Eye (tissue), 1 donor: ENCODE measurements at places on chromosomes 12 and 14.
A peak's percentile ranks its signal among the peaks of the same experiment; 100 is the strongest.

DNA sequence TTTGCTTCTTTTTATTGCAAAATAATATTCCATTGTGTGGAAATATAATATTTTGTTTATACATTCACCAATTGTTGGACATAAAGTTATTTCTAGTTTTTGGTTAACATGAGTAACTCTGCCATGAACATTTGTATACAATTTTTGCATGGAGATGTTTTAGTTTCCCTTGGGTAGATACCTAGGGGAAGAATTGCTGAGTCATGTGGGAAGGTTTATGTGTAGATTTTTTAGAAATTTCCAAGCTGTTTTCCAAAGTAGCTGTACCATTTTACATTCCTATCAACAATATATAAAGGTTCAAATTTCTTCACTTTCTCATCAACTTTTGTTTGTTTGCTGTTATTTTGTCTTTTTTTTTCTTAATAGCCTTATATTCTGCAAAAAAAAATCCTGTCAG, 664.7 kb upstream of the FBXO33 start:
- DNase-seq, result no peak

GRCh38 chr12:68479261-68479895, 131.3 kb upstream of the RAP1B start:
- DNase-seq, result peak; percentile 53

DNA sequence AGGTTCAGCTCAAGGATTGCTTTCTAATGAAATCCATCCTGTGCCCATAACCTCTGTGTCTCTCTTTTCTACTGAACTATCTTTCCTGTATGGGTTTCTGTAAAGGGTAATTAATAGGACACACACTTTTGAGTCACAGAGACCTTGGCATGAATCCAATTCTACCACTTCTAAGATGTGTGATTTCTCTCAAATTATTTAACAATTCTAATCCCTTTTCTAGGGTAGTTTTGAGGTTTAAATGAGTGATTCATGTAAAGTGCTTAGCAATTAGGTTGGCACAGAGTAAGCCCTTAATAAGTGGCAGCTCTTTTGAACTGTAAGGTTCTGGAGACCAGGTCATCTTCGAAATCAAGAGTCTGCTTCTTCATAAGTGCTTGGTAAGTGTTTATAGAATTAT, 202.7 kb downstream of the RASSF9 start:
- DNase-seq, result no peak

DNA sequence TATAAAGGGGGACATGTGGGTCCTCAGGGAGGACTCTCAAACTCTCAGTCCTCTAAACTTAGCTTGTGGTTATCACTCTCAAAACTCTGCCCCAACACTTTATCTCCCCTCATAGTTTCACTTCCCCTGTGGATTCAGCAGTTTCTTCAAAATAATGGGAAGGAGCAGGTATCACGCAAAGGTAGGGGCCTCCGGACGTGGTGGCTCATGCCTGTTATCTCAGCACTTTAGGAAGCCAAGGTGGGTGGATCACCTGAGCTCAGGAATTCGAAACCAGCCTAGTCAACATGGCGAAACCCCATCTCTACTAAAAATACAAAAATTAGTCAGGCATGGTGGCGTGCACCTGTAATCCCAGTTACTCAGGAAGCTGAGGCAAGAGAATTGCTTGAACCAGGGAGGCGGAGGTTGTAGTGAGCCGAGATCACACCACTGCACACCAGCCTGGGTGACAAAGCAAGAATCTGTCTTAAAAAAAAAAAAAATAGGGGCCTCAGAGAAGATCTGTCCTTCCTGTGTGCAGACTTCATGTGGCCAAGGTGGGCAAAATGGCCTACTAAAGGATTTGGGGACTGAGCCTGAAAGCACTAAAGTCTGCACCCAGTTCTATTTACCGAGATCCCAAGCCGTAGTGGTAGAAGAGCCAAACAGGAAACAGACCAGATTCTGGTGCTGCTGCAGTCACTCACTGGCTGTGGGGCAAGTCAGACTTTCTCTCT, 6.4 kb downstream of the ITGB7 start:
- no peak for DNase-seq

GRCh38 chr12:87253157-87253556, 776.0 kb downstream of the C12orf50 start:
- no peak for DNase-seq

- no peak for DNase-seq
These were observed 3.3 kb upstream of the PLEKHG3 start for GRCh38 chr14:64700894-64701293.

GRCh38 chr12:6867413-6868210, at the start of gene TPI1:
TPI1 (plus strand) TSS chr12:6867531; CDS start chr12:6867567, 36 bp downstream.
- DNase-seq, result peak; percentile 92

DNA sequence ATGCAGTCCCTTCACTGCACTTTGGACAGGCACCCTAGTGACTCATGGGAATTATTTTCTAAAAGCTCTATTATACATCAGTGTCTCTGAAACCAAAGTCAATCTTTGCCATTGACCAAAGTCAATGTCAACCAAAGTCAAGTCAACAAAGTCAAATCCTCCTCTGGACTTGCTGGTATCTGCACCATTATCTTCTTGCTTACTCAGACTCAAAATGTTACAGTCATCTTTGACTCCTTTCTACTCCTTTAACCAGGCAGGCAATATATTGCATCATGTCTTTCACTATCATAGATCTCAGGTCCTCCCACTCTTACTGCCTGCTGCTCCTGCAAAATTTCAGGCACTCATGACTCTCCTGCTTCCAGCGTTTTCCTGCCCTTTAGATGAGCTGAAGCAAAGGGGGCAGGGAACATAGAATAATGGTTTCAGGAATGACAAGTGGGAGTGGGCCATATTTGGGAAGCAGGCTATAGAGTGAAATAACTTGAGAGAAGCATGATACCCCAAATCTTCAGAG, 39.2 kb downstream of the IGF1 start:
- DNase-seq, result no peak

DNA sequence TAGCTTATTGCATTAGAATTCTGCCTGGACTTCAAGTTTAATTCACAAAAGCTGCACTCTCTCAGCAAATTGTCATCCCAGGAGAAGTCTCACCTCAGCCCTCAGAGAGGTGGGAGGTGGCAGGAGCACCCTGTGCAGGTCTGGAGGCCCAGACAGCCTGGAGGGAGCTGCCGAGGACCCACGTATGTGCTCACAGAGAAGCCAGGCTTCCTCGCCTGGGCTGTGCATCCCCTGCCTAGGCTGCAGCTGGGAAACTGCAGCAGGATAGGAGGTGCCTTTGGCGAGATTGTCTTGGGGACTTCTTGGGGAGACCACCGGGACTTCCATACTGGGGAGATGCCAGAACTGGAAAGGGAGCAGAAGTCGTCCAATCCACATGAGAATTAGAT, 8.8 kb downstream of the CPNE6 start:
- DNase-seq, result no peak

DNA sequence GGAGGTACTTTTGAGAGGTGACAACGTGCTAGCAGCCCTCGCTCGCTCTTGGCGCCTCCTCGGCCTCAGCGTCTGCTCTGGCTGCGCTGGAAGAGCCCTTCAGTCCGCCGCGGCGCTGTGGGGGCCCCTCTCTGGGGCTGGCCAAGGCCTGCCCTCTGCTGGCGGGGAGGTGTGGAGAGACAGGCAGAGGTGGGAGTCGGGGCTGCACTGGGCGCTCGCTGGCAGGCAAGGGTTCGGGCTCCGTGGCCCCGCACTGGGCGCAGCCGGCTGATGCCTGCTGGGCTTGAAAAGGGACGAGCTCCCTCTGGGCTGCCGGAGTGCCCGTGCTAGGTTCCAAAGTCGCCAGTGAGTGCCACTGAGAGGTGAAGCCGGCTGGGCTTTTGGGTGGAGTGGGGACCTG, 580.0 kb downstream of the DIO2 start:
- no peak for DNase-seq

DNA sequence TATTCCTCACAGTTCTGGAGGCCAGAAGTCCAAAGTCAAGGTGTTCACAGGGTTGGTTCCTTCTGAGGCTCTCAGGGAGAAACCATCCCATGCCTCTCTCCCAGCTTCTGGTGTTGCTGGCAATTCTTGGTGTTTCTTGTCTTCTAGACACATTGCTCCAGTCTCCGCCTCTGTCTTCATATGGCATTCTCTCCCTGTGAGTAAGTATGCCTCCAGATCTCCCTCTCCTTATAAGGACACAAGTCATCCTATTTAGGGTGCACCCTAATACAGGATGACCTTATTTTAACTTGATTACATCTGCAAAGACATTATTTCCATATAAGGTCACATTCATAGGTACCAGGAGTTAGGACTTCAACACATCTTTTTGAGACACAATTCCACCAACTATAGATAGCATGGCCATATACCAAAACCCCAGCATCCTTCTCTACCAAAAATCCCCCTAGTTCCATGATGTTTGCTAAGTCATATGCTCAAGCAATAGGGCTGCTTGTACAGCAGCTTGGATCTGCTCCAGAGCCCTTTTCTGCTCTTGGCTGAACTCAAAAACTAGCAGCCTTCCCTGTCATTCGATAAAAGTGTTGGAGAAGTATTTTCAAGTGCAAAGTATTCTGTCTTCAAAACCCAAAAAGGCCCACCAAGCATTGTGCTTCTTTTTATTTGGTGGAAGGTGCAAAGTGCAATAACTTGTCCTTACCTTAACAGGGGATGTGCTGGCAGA, 79.2 kb upstream of the CMKLR1 start:
- no peak for DNase-seq

GRCh38 chr12:128863957-128864356, 10.7 kb downstream of the GLT1D1 start:
- DNase-seq, result no peak

DNA sequence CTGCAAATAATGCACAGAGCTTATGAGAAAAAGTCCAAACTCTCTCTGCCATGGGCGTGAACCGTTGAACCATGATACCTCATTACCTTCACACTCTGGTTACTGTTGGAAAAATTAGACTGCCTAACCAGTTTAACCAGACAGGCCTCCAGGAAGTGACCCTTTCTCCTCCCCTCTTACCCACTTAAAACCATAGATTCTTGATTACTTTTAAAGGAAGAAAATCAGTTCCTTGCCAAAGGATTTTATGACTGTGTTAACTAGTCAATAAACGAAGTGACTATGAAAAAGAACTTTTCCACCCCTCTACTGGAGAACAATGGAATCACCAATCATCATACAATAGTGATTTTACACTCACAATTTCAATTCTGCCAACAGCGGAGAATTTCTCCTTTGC, 254.0 kb upstream of the ATP2B1 start:
- DNase-seq, result no peak

- DNase-seq, result no peak
These were observed 79.7 kb downstream of the RIMBP2 start for GRCh38 chr12:130636370-130636769.

DNA sequence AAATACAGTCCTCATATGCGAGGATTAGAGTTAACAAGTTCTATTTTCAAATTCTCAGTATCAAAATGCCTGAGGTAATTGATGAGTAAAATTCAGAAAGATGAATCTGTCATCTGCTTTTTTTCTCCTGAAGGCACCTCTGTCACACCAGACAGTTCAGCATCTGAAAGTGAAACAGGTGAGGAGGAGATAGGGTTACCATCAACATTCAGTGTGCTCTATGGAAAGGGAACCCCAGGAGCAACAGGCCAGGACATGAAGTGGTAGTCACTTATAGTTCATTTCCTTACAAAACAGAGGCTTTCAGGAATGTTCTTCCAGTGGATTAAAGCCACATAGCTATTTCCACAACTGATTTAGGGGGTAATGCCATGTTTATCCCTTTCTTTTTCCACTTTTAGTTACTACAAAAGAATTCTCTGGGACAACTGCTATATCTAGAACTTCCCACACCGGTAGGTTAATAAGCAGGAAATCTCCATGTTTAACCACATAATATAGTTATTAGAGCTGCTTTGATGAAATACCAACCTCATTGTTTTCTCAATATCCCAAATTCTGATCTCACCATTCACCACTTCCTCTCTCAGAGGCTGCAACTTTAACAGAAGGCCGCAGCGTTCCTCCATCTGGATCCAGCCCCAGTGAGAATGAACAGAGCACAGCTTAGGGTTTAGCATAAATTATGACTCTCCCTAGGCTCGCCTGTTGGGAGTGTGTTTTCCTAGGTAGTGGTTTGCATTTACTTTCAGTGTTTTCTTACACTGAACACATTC, 177.0 kb upstream of the CNTN1 start:
- DNase-seq, result no peak

- DNase-seq, result no peak
These were observed 9.2 kb upstream of the ZNF385A start for GRCh38 chr12:54393743-54394142.

DNA sequence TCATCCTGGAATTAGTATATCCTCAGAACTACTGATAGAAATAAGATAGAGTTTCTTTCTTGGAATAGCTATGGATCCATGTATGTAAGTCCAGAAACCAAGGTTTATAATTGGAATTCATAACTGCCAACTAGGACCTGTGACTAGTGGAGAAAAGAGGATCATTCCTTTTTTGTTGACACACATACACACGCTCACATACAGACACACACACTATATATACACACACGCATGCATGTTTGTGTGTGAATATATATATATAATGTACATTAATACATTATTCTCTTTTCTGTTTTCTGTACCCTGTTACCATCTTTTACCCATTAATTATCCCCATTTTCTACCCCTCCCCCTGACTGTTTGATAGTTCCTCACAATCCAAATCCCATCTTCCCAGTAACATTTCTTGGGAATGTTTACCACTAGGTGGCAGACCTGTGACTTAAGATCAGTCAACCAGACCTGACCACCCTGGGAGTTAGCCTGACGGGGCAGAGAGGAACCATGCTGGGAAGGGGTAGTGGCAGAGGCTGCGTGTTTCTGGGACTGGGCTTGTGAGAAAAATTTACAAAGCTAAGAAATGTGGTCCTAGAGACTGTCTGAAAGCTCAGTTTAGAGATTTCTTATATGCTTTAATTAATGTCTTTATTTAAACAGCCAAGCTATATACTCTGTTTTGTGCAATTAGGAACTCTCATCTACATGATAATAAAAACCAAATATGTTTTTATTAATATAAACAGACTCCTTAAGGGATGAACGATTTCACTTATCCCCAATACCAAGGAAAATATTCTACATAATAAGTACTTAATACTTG, 308.0 kb downstream of the PPFIA2 start:
- DNase-seq, result peak; percentile 70

- DNase-seq, result peak; percentile 65
These were observed 210.4 kb upstream of the FAR2 start for GRCh38 chr12:28938581-28939235.

GRCh38 chr14:97299661-97300060, 502.5 kb downstream of the VRK1 start:
- DNase-seq, result no peak

GRCh38 chr12:116331876-116332275, 54.4 kb upstream of the MED13L start:
- no peak for DNase-seq

DNA sequence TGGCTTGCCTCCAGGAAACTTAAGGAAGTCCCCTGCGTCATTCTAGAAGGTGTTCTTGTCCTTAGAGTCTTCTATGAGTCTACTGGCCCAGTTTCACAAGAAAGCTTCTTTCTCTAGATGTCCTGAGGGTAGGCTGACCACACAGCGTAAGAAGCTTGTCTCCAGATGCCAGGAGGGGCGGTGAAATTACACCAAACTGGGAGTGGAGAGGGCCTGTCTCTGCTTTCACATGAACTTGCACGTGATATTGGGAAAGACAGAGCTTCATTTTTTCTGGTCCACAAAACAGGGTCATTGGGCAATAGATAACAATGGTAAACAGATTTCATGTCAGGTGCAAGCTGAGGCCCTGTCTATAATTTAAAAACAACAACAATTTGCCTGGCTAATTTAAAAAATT, 85.7 kb upstream of the TBX3 start:
- DNase-seq, result no peak

- peak; percentile 84 for DNase-seq
These were observed 2.0 kb downstream of the BHLHE41 start for GRCh38 chr12:26122681-26123481.
